Activated CD4-positive, alpha-beta T cell treated with anti-CD3 and anti-CD28 coated beads for 1 hour (primary cell): ENCODE measurements at places on chromosomes 5 and 9.

DNA sequence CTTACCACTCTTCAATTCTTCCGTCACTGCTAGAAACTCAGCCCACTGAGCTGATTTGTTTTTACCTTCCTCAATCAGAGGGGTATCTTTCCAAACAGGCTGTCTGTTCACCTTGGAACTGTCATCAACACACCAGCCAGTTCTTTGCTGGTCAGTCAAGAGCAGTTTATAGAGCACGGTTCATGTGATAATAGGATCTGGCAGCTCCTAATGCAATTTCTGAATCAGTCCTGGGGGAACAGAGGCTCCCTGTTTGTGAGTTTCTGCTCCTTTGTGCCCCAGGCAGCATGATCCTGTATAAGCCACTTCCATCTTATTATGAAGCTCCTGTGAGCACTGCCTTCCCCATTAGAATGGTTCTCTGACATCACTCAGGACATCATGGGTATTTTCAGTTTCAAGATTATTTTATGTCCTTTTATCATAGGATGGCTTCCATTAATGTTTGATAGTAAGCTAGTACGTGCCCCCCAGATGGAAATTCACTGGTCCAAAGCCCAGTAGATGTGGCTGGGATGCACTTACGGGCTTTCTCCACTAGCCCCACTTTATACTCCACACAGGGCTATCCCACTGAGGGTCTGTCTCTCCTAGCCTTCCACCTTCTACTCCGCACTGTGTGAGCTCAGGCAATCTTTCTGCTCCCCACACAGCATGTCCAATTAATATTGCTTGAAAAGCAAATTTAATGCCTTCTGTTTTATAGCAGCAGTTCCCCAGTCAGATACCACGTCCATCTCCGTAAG is 85.5 kb upstream of the SPIN1 start:
- DNase-seq, result no peak

DNA sequence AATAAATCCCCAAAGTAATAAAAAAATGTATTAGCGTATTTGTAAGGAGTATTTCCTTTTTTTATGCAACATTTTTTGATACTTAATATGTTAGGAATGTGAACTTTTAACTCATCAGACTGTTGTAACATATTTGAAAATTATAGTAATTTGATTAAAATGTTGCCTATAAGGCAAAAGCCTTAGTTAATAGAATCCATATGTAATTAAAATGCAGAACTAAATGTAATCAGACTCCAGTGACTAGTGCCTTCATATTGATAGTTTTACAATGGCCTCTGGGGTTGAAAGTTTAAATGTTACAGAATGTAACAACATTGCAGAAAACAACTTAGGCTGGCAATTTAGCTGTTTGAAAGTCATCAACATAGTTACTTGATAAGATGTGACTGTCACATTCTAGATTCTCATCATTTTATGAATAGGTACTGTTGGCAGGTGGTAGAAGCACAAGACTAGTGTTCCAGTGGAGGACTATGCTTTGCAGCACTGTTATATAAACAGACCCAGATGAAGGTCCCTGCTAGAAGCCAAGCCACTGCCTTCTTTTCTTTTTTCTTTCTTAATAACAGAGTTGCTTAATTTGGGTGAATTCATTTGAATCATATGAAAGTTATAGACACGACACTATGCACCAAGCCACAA is 382.9 kb downstream of the CCDC171 start:
- no peak for DNase-seq

GRCh38 chr9:31776471-31776870 is 608.0 kb upstream of the ACO1 start:
- no peak for DNase-seq

- DNase-seq, result no peak
Measured at GRCh38 chr5:94908889-94909480, 290.5 kb downstream of the SLF1 start.

GRCh38 chr5:141017943-141018342 is 33.2 kb upstream of the PCDHB1 start:
- DNase-seq, result no peak

GRCh38 chr5:73180566-73180965 is 7.6 kb downstream of the TMEM174 start:
- DNase-seq, result no peak

DNA sequence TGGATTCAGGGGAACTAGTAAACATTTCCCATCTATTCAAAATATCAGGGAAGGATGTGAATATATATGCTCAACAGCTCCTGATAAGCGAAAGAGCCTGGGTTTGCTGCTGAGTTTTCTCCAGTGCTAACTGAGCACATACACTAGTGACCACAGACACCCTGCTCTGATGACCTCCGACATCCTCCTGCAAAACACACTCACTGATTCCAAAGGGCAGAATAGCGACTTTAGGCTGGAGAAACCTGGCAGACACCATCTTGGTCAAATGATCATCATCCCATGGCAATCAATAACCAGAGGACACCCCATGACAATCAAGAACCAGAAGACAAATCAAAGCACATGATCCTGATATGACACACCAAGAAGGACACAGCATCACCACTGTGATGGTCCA is 9.2 kb upstream of the GADD45G start:
- DNase-seq, result no peak

- no peak for DNase-seq
Measured at GRCh38 chr5:90112033-90112692, 297.4 kb downstream of the CETN3 start.

DNA sequence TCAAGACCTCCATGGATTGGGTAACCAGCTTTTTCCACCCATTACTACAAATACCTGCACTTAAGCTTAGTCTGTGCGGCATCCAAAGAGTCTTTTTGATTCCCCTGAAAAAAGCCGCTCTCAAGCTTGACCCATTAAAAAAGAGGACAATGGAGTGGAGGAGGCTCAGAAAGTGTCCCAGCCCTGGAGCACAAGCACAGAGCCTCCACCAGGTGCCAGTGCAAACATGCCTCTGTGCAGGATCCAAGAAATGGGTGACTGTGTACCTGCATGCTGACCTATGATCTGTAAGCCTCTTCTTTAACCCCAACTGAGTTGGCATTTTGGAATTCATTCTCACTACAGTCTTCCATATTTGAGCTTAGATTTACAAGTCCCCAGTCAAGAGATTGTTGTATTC is 168.3 kb upstream of the TLE4 start:
- DNase-seq, result no peak
